ENCODE measurements at places on chromosomes 5 and 9.
A peak's percentile ranks its signal among the peaks of the same experiment; 100 is the strongest.

- DNase-seq = no peak
These were observed 9.1 kb downstream of the UNC5A start for GRCh38 chr5:176819476-176819875.

- DNase-seq = peak; percentile 88
These were observed 169.0 kb upstream of the PANK3 start for GRCh38 chr5:168747987-168748777.

GRCh38 chr5:172743112-172743959 lies 27.7 kb downstream of the DUSP1 start:
- no peak for DNase-seq

DNA sequence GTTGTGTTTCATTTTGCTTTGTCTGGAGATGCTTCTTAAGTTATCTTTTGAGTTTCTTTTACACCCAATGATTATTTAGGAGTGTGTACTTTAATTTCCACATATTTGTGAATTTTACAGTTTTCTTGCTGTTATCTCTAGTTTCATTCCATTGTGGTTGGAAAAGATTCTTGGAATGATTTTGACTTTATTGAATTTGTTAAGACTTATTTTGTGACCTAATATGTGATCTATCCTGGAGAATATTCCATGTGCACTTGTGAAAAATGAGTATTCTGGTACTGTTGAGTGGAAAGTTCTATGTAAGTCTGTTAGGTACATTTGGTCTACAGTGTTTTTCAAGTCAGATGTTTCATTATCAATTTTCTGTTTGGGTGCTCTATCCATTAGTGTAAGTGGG lies 24.4 kb upstream of the GRAMD2B start:
- no peak for DNase-seq

GRCh38 chr5:122701640-122702523 lies 73.0 kb upstream of the SNX2 start:
- DNase-seq = no peak

DNA sequence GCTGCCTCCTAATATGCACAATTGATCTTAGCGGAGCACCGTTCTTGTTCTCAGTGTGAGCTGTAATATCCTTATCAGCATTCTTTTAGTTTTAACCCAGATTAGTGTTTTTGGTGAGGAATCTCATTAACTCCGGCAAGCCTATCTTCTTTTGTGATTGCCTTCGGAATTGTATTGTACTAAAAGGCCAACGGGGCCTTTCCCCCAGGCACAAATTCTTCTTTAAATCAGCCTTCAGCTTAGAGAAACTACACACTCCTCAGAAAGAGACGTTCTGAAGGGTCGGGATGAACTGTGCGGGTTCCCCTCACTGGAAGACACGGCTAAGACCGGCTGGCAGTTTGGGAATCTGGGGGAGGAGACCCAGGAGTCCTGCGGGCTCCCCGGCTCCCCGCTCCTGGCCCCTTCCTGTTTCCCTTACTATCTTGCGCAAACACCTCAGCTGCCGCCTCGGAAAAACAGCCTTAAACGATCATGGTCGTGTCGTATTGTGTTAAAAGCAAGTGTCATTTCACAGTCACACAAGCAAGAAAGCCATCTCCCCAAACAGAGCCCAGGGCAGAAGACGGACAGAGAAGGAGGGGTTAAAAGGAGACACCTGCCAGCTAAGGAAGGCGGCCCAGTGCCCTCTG lies 353.1 kb upstream of the IRX2 start:
- no peak for DNase-seq

All from hematopoietic multipotent progenitor cell treated with erythropoietin and hydrocortisone succinate and interleukin-3 and kit ligand, for 17 days (in vitro differentiated cells).